ENCODE measurements at places on chromosomes 5 and 9. TPM values are rescaled to one million over a fixed set of nuclear protein-coding genes. Genes with fewer than 3 reads are reported as not detected.

GRCh38 chr9:86644675-86645034 is 290.4 kb upstream of the TUT7 start:
- H3K27ac ChIP-seq, result no peak overlapping the region
- H3K36me3 ChIP-seq, result no peaks in the 10 kb centered on the region
- peaks cover 14% of the 10 kb centered on the region for H3K27me3 ChIP-seq
- H3K4me3 ChIP-seq, result no peak overlapping the region
- no peak for DNase-seq

DNA sequence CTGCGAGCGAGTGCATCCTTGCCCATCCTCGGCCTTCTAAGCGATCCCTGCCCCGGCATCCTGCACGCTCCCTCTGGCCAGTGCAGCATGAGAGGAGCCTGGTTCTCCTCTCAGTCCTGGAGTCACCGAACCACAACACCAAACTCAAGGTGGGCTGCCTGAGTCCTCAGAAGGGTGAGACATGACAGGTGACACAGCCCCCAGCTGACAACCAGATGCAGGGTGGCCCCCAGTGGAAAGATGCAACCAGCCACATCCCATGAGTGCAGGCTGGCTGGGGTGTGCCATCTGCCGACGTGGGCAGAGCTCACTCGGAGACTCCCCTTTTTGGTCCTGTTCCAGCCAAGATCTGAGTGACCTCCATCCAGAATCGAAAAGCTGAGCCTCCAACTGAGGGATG is 58.4 kb downstream of the COL23A1 start:
- H3K27me3 ChIP-seq, result peaks cover 10% of the 10 kb centered on the region
- no peak for DNase-seq
- no peaks in the 10 kb centered on the region for H3K36me3 ChIP-seq
- H3K27ac ChIP-seq, result no peak overlapping the region
- H3K4me3 ChIP-seq, result no peak overlapping the region
- H3K4me1 ChIP-seq, result no peaks in the 10 kb centered on the region

DNA sequence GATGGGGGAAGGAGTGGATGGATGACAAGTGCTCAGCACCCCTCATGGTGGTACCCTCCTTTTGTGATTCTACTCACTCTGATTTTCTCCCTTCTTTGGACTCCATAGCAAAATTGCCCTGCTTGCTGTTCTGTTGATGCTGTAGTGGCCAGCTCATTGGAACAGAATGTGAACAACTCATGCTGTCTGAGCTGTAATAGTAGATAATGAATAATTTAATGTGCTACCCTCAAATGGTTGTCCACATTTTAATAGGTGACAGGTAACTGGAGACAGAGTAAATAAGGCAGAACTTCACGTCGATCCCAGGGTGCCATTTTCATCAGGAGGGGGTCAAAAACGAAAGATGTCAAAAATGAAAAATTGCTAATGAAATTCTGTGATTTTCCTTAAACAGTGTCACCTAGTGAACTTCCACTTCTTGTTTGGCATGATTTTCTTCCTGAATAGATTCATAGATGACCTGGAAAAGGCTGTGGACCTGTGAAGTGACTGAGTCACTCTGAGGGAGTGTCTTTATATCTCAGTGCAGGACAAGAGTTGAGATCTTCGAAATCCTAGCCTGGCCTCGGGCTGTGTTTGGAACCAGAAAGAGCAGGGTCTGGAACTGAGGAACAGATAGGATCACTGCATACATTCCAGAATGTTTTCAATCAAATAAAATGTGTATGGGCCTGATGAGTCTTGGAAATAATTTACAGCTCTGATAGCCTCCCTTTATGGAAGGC is 270.2 kb downstream of the PSAT1 start:
- peaks cover 13% of the 10 kb centered on the region for H3K27me3 ChIP-seq
- no peak overlapping the region for H3K4me3 ChIP-seq
- no peaks in the 10 kb centered on the region for H3K4me1 ChIP-seq
- no peak overlapping the region for H3K27ac ChIP-seq

DNA sequence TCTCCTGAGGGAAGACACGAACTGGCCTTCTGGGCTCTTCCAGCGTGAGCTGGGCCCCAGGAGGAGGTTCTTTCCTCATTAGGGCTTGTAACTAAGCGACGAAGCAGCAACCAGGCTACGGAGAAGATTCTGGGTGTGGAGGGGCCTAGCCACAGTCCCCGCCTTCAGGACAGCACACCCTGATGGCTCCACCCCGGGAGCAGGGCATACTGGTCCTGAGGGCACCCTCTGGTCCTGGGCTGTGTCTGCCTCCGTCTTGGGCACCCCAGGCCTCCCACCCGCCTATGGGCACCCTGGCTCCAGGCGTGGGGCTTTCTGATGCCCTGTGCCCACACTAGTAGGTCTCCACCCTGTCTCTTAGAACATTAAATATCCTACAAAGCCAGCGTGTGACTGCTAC is 136.4 kb downstream of the OLFM1 start:
- DNase-seq, result no peak
- no peak overlapping the region for H3K4me3 ChIP-seq
- H3K4me1 ChIP-seq, result no peaks in the 10 kb centered on the region

GRCh38 chr5:57785946-57786345 is 303.3 kb upstream of the ACTBL2 start:
- peaks cover 9% of the 10 kb centered on the region for H3K4me1 ChIP-seq
- H3K36me3 ChIP-seq, result no peaks in the 10 kb centered on the region
- H3K4me3 ChIP-seq, result no peak overlapping the region

DNA sequence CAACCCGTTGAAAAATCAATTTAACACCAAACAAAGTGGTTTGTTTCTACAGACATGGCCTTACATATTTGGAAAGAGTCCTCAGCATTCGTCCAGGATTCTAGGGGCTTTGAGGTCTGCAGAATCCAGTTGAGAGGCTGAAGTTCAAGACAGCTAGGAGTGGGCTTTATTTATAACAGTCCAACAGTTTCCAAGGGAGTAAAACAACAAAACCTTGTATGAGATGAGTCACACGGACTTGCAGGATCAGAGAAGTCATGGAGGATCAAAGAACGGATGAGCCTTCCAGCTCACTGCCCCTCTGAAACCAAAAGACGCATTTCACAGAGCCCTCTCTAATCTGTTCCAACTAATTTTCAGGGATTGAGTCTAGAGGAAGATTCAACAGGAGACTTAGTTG is 11.1 kb upstream of the ESM1 start:
- no peak overlapping the region for H3K27ac ChIP-seq
- H3K4me3 ChIP-seq, result no peak overlapping the region
- no peak for DNase-seq
- peaks cover 88% of the 10 kb centered on the region for H3K27me3 ChIP-seq

DNA sequence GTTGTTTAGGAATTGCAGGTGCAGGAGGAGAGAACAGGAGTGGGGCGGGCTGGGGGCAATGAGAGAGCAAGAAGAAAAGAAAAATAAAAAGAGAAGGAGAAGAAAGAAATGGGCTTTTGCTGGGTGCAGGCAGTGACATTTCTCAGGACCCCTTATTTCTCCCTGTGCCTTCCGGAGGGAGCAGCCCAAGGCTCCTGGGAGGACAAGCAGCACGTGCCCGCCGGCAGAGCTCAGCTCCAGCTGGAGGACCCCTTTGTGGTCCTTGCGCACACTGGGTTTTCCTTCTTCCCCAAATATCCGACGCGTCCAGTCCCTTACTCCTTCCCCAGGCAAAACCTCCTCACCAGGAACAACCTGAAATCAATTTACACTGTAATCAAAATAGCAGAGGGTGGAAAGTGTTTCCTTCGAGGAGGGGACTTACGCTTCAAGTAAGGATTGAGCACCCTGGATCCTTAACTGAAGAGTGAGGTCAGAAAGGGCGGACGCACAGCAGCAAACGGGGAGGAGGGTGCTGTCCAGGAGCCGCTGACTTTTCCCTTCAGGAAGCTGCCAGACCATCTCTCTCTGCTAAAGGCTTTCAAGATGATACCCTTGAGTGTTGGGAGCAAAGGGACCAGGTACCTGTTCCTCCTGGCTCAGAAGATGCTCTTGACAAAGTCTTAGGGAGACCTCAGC is 2.1 kb downstream of the BTNL9 start:
- H3K27ac ChIP-seq, result no peak overlapping the region
- H3K27me3 ChIP-seq, result no peaks in the 10 kb centered on the region
- H3K4me1 ChIP-seq, result no peaks in the 10 kb centered on the region

DNA sequence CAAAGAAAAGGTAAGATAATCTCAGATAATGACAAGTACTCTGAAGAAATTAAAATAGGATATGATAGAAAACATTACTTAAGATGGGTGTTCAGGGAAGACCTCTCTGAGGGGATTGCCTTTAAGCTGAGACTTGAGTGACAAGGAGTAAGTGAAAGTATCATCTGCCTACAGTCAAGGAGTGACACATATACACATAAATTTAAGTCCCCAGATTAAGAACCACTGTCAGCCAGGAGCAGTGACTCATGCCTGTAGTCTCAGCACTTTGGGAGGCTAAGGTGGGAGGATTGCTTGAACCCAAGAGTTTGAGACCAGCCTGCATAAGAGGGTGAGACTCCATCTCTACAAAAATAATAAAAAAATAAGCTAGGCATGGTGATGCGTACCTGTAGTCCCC is 19.7 kb upstream of the ANKHD1 start:
- no peak for DNase-seq
- peaks cover 9% of the 10 kb centered on the region for H3K4me1 ChIP-seq
- no peaks in the 10 kb centered on the region for H3K27me3 ChIP-seq
- H3K36me3 ChIP-seq, result no peaks in the 10 kb centered on the region

DNA sequence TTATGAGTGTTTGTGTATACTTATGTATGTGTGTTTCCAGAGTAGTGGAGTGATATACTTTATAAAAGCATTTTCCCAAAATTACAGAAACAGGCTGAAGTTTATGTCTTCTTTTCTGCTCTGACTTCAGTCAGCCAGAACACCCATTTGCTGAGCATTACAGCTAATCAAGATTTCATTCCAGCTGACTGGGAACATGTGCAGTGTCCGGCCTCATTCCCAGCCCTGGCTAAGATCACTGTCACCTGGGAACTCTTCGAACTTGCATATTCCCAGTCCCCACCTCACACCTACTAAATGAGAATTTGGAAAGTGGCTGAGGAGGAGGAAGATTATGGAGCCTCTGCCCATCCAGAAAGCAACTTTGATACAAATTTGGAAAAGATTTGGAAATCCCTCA is 90.8 kb upstream of the PRRC1 start:
- H3K36me3 ChIP-seq, result no peaks in the 10 kb centered on the region
- DNase-seq, result no peak
- H3K4me3 ChIP-seq, result no peak overlapping the region
- H3K27me3 ChIP-seq, result no peaks in the 10 kb centered on the region
- H3K27ac ChIP-seq, result no peak overlapping the region

GRCh38 chr9:5620494-5620893 is 8.4 kb upstream of the RIC1 start:
- H3K36me3 ChIP-seq, result no peaks in the 10 kb centered on the region
- DNase-seq, result no peak
- no peak overlapping the region for H3K27ac ChIP-seq
- H3K4me1 ChIP-seq, result no peaks in the 10 kb centered on the region
- no peaks in the 10 kb centered on the region for H3K27me3 ChIP-seq

Gene NPM1
- total RNA-seq, result 1,708 TPM

Gene GCNT1
- 7.9 TPM for total RNA-seq
